ENCODE measurements at places on chromosomes 4 and X. TPM values are rescaled to one million over a fixed set of nuclear protein-coding genes. Genes with fewer than 3 reads are reported as not detected.

GRCh38 chr4:924107-925096, 7.7 kb downstream of the GAK start:
- peaks cover 23% of the 10 kb centered on the region for H3K36me3 ChIP-seq
- H3K4me1 ChIP-seq: peaks cover 50% of the 10 kb centered on the region
- no peaks in the 10 kb centered on the region for H3K27me3 ChIP-seq
- H3K27ac ChIP-seq: peak overlapping the region; percentile 77
- H3K4me3 ChIP-seq: peak overlapping the region; percentile 53
- DNase-seq: no peak

- H3K4me1 ChIP-seq: no peaks in the 10 kb centered on the region
- DNase-seq: no peak
- H3K27me3 ChIP-seq: no peaks in the 10 kb centered on the region
- peaks cover 1% of the 10 kb centered on the region for H3K36me3 ChIP-seq
- no peak overlapping the region for H3K4me3 ChIP-seq
Observed at GRCh38 chrX:97366237-97366636, 482.5 kb downstream of the RPA4 start.

GRCh38 chrX:152632445-152633097, 5.1 kb upstream of the GABRQ start:
- H3K27me3 ChIP-seq: peaks cover 9% of the 10 kb centered on the region
- H3K4me1 ChIP-seq: no peaks in the 10 kb centered on the region
- H3K4me3 ChIP-seq: no peak overlapping the region
- DNase-seq: no peak
- no peaks in the 10 kb centered on the region for H3K36me3 ChIP-seq

The FGFBP1 gene
- total RNA-seq: not detected

The BCOR gene
- 65.2 TPM for total RNA-seq

DNA sequence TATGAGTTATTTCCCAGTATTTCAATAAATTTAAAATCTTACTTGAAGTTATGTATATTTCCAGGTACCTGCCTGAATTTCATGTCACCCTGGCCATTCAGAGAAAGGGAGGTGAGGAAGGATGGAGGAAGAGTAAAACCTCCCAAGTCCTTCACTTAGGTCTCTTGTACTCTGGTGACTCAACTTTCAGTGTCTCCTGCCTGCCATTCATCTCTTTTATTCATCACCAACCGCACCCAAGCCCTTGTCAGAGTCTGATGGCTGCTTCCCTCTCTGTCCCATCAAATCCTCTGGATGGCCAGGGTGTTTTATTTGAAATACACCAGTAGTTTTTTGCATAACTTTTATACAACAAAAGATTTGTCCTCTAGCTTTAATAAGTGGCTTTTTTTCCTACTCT, 17.8 kb downstream of the TMPRSS11E start:
- DNase-seq: no peak
- H3K4me1 ChIP-seq: peaks cover 4% of the 10 kb centered on the region
- no peak overlapping the region for H3K4me3 ChIP-seq
- H3K36me3 ChIP-seq: no peaks in the 10 kb centered on the region
